Upper lobe of right lung (tissue), 1 donor: ENCODE measurements at places on chromosomes 4 and X. TPM values are rescaled to one million over a fixed set of nuclear protein-coding genes. Genes with fewer than 3 reads are reported as not detected.

DNA sequence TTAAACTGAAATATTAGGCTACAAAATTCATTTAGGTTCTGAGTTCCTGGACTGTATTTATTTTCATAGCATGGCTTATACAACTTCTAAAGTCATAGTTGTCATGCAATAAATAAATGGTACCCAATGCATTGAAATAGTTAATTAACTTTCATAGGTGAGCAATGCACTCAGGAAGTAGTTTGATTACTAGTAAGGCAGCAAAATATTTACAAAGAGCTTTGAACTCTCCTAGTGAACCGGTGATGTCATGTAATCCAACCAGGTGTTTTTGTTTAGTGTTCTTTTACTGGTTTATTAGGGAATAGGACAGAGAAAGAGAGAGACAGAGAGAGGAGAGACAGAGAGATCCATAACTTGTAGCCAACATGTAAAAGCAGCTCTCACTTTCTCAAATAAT, 228.6 kb upstream of the CTSO start:
- no peak for DNase-seq

DNA sequence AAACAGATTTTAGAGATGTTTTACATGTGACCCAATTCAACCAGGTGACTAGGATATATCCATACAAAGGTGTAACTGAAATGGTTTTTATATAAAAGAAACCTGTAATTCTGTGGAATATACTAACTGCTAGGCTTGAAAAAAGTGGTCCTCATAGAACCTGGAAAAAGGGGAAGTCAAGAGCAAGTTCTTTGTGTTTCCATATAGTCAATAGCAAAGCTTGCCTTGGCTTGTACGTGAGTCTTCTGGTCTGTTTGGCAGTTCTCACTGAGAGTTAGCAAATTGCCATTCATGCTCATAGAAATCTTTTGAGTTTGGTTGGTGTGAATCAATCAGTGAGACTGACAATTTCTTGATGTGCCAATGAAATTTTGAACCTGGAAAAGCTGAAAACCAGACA, 79.4 kb upstream of the SMIM10 start:
- no peak for DNase-seq

DNA sequence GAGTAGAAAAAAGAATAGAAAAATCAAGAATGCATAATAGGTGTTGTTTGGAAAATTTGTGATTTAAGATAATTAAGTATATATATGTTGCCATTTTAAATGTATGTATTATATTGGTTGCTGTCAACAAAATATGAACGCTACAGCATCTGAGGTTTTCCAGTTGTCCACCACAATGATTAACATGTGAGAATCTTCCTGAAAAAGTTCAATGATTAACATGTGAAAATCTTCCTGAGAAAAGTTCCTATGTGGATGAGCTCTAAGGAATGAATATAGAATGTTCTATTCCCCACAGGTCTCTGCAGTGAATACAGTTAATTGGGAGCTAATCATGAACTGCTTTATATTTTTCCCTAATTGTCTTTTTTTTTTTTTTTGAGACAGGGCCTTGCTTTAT, 214.7 kb downstream of the CBR4 start:
- no peak for DNase-seq

- DNase-seq: no peak
Measured at GRCh38 chrX:119870626-119871131, 854 bp downstream of the RNF113A start.

DNA sequence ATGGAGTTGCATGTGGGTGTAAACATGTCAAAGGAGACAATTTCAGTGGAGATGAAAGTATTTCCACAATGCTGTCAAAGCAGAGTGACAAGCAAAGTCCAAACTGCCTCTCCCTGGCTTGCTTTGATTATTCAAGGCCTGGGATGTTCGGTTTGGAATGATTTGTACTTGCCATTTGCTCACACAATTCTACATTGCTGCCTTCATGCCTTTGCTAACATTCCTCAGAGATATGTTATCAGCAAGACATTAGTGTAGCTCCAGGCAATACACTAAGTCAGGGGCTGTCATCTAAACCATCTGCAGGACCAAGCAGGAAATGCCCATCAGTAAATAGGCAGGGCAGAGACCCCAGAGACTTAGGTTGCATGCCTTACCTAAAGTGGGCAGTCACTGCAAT, 79.6 kb upstream of the C1QTNF7 start:
- DNase-seq: no peak

- no peak for DNase-seq
Measured at GRCh38 chr4:154332681-154333421, 158.7 kb downstream of the DCHS2 start.

DNA sequence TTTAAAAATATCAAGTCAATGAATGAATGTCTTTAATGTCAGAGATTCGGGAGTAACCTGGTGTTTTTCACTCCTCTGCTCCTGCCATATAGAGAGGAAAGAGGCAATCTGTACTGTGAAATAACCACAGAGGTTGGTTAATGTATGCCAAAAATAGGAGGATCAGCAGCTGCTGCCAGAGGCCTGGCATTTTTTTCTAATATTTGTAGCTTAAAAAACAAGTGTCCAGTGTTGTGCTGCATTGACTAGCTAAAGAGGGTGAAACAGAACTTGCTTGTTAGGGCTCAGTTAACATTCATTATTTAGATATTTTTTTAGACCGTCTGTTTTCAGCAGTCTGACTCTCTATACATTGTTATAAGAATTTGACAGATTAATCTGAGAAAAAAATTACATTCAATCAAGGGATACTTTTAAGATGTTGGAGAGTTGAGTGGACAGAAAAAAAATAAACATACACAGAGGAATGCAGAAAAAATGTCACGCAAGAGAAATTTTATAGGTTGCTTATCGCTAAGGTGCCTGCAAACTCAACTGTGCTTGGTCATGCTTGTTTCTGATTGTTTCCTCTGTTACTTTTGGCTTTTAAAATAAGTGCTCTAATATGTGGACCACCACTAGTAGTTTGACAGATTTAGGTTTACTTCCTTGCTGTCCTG, 392.3 kb upstream of the GALNT7 start:
- DNase-seq: no peak

The CSAG1 gene
- total RNA-seq: not detected

The AREG gene
- 14.6 TPM for total RNA-seq

The SLC34A2 gene
- total RNA-seq: 2,903 TPM
